ENCODE measurements at places on chromosomes 2 and 18.

DNA sequence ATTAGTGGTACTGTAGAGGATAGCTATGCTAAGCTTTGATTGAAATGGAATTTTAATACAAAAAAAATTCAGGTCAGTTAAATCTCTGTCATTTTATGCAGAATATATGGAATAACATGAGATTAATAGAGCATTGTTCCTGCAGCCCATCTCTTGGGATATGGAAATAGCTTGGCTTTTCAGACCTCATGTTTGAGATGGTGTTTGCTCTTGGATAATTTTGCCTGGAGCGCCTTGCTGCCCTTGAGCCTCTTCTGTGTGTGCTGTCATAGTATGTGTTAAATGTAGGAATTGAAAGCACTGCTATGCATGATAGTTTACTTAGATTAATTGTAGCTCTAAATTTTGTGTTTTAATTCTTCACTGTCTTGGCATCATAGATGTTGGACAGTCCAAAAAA lies 27.7 kb downstream of the GALNT1 start:
- no peak for DNase-seq

GRCh38 chr2:159095813-159096212 lies 127.4 kb downstream of the TANC1 start:
- DNase-seq: no peak

DNA sequence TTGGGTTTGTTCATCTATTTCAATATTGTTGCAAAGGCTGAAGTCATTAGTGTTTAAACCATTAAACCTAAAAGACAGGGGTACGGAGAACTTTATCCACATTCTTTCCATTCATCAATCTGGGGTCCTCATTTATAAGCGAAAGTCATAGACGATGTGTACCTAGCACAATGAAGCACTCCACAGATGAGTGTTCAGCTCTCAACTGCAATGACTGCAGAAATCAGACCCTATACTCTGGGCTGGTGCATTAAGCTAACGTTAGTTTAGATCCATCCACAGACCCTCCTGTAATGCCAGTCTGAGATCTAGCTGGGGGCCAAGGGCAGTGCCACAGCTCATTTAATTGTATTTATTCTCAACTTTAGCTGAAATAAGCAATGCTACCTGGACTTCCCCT lies 155.2 kb downstream of the AFF3 start:
- DNase-seq: no peak

DNA sequence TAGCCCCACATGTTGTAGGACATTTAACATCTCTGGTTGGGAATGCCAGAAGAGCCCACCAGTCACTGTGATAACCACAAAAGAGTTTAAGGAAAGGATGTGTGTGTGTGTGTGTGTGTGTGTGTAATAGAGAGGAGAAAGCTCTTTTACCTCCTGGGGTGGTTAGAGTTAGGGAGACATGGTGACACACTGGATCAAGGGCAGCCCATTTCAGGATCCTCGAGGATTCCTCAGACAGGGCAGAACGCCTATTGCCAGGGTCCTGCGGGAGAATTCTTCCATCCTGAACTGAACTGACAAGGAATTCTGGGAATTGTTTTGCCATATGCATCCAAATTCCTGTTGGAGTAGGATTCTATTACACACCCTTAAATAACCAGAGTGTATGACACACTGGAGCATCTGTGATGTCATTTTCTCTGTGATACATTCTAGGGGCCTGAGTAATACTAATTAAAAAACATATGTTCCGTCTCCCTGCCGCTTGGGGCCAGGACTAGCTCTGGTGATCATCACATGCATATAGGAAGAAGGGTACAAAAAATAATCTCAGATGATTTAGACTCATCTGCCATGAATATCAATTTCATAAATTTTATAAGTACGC lies 156.4 kb upstream of the MMADHC start:
- no peak for DNase-seq

- DNase-seq: no peak
These were observed 138.9 kb upstream of the NRP2 start for GRCh38 chr2:205543262-205543843.

DNA sequence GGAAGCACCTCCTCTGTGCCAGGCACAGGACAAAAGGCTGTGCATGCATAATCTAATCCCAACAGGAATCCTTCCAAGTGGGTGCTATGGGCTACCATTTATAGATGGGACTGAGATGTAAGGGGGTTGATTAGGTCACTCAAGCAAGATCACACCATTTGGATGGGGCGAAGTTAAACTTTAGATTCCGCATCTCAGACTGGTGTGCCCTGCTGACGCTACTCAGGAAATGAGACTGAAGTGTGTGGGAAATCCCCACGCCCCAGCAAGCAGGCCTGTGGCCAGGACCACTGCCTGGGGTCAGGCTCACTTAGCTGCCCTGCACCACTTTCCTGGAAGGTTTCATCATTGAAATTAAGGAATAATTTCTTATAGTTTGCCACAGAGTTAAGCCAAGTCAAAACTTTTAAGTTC lies 70.5 kb upstream of the PPP1CB start:
- no peak for DNase-seq

DNA sequence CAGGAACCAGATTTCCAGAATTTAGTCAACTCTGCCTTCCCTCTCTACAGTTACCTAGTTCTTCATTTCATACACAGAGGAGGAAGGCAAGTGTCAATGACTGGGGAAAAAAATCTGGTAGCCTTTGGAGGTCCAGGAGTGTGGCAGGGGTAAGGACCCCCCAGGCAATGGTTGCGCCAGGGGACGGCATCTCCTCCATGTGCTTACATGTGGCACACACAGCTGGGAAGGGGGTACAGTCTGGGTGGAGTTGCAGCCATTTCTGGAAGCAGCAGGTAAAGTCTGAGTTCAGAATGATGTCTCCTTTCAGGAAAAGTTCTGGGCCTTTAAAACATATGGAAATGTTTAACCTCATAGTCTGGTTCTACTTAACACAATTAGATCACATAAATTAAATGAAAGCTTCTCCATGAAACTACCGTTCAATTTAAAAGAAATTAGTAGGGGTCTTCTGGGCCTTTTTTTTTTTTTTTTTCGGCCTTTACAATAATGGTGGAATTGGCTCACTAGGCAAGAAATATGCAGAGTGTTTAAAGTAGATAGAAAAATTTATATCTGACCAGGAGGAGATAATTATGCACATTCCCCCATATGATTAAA lies 153.6 kb upstream of the EPC2 start:
- no peak for DNase-seq

DNA sequence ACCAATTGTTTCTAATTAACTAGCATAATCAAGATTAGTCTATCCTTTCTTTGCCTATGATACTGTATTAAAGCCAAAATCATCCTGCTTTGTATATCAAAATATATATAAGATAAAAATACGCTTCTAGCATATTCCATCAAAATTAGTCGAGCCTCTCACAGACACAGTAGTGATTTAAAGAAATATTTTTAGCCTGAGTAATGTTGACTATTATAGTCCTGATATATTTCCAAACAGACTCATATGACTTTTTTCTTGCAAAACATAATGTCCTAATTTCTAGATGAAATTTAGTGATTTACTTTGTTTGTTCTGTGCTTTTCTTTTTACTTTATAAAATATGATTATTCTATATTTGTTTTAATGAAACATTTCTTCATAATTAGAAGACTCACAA lies 30.9 kb downstream of the FAP start:
- DNase-seq: no peak

- no peak for DNase-seq
These were observed 66.4 kb downstream of the NEDD4L start for GRCh38 chr18:58110398-58110797.

- no peak for DNase-seq
These were observed 184.3 kb downstream of the CYRIA start for GRCh38 chr2:16481351-16481750.

DNA sequence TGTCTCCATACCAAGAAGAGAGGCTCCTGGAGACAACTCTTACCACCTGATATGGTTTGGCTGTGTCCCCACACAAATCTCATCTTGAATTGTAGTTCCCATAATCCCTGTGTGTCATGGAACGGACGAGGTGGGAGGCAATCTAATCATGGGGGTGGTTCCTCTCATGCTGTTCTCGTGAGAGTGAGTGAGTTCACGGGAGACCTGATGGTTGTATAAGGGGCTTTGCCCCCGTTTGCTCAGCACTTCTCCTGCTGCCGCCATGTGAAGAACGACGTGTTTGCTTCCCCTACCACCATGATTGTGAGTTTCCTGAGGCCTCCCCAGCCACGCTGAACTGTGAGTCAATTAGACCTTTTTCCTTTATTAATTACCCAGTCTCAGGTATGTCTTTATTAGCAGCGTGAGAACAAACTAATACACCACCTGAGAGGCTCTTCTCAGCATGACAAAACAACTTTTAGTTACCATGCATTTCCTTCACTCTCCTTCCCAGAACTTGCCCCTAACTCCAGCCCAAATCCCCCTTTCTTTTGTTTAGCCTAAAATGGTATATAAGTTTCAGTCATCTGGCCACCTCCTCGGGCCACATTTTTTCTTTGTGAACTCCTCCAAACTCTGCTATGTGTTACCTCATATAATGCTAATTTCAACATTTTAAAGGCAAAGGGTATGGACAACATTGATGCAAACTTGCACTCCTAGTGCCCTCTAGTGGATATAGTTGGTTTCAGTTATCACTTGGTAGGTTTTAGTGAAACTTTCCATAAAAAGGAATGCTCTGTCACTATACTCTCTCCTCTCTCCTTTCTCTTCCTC lies 58.6 kb upstream of the SLC25A52 start:
- DNase-seq: no peak

GRCh38 chr2:223856021-223856420 lies 18.6 kb upstream of the AP1S3 start:
- DNase-seq: no peak

GRCh38 chr2:111250448-111251030 lies 129.8 kb downstream of the BCL2L11 start:
- DNase-seq: no peak

DNA sequence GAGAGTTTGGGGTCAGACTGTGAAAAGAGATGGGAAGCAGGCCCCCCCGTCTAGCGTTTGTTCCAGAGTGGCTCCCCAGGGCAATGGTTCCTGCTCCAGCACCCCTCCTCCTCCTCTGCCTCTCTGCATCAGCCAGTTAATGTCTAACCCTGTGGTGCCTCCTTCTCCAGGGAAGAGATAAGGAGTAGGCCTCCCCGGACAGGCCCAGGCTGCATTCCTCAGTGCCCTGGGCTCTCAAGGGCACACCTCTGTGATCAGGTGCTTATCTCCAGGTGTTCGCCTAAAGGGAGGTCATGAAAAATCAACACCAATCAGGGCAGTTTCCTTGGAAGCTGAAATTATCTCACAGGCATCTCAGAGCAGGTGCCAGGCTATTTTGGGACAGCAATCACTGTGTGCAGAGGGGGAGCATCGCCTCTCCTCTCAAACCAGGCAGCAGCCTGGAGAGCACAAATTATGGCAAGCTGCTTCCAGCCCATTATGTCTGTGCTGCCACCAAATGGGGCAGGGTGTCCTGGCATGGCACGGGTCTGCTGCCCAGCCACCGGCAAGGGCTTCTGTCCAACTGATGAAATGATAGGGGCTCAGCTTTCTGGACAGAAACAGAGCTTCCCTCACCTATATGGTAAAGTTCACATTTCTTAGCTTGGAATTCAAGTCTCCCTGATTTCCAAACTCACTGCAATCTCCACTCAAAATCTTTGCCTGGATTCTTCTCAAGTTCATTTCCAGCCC lies 255.8 kb upstream of the SLC14A2 start:
- DNase-seq: no peak

GRCh38 chr2:20173064-20173463 lies 51.9 kb downstream of the SDC1 start:
- DNase-seq: no peak

GRCh38 chr2:9217838-9218770 lies 11.5 kb downstream of the ASAP2 start:
- DNase-seq: no peak

DNA sequence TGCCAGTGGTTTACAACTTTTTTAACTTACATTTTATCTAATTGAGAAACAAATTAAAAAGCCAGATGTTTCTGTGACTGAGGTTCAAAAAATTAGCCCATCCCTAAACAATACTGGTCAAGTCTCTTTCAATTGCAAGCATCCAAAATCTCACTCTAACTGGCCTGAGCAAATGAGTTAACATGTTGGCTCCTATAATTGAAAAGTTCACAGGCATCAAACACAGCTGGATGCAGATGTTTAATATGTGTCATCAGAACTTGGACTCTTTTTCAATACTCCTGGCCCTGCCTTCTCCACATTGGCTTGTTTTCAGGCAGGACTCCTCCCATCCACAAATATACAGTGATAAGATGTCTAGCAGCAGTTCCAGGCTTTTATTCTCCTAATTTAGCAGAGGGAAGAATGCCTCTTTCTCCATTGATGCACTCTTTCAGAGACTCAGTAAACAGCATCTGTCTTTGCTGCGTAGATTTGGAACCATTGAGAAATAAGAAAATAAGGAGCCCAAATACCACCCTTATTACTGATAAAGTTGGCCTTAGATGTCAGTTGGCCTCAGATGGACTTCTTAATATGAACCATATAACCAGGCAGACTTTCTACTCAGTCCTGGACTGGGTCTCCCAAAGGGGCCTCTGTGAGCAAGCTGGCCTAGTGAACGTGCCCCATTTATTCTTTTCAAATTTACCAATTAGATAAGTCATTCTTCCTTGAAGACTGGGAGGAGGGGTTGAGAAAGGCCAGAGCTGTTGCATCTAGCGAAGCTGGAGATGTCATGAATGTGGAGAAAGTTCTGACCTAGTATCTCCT lies 30.4 kb upstream of the FN1 start:
- no peak for DNase-seq

DNA sequence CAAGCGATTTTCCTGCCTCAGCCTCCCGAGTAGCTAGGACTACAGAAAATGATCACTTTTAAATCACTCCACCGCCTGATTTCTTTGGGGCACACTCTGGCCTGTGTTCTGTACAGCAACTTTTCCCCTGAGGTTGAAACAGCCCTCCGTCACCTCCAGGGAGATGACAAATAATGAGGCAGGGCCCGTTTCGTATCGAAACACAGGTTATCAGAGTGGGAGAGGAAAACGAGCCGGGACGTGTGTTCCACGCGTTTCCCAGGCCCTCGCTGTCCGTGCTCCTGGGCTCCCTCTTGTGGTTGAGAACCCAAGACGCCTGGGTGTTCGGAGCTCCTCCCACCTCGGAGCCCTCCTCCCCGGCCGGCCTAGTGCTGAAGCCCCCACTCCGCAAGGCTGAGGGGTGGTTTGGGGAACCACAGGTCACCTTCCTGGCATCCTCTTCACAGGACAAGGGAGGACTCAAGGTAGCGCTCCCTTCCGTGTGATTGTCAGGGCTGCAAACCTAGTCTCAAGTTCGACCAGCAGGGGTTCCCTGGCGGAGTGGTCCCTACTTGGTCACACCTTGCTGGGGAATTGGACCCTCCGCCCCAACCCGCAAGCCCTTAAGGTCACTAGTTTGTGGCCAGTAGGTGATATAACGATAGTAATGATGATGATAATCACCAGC lies 12.8 kb downstream of the ATP6V1B1 start:
- peak; percentile 89 for DNase-seq

DNA sequence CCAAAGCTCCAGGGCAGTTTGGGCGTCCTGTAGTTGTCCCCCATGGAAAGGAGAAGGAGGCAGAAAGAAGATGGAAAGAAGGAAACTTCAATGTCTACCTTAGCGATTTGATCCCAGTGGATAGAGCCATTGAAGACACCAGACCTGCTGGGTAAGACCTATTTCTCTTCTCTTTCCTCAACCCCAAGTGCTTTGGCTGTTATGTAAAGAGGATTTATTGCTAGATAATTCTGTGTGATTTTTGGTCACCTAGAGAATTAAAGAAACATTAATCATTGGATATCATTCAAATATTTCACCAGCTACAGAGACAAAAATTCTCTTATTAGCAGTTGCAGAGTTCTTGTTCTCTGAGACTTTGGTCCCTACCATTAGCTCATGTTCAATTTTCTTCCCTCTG lies 1.9 kb downstream of the GALNT5 start:
- DNase-seq: no peak
